ENCODE measurements at places on chromosomes 6 and 20.

DNA sequence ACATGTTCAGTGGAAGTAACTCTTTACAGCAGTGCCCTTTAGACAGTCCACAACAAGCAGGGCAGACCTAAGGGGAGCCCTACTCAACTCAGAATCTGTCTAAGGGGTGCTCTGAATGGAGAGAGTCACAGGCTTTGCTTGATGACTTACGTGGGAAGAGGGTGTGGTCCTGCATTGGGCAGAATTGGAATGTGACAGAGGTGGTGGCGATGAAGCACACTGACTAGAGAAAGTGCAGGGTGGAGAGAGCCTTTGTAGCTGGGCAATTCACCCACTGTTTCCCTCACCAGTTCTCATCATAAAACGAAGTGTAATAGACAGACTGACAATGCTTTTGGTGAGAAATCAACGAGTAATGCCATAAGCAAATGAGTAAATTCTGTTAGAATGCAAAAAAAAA is 11.2 kb downstream of the TP53INP2 start:
- DNase-seq = no peak

- no peak for DNase-seq
Observed at GRCh38 chr6:55260181-55260580, 67.1 kb upstream of the GFRAL start.

DNA sequence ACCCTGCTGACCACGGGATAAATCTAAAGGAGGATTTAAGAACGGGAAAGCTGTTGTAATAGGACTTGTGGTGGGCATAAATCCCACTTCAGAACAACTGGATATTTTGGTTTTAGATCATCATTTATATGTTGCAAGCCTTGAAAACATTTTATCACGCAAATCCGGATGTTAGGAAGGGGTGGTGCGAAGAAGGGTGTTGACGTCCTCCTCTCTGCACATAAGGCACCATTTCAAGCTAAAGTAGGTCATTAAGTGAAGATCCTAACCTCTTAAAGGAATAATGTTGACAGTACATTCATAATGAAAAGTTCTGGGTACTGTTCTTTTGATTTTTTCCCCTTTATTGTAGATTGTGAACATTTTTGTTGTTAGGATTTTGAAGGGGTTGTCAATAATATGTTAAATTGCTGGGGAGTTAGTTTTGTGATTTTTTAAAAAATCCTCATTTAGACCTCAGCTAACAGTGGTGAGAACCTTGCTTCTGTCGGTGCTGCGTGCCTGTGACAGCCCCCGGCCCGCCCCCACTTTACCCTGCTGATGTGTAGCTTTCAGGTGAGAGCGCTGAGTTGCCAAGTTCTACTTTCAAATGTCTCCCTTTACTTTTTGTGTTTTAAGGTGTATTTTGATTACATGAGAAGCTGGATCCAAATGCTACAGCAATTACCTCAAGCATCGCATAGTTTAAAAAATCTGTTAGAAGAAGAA is 88.8 kb downstream of the MAP3K4 start:
- DNase-seq = no peak

GRCh38 chr20:21101932-21102575 is 4.1 kb downstream of the LINC00237 start:
- DNase-seq = no peak

GRCh38 chr6:19599796-19600464 is 237.2 kb upstream of the ID4 start:
- no peak for DNase-seq

GRCh38 chr6:117396228-117396627 is 29.5 kb downstream of the ROS1 start:
- DNase-seq = no peak

DNA sequence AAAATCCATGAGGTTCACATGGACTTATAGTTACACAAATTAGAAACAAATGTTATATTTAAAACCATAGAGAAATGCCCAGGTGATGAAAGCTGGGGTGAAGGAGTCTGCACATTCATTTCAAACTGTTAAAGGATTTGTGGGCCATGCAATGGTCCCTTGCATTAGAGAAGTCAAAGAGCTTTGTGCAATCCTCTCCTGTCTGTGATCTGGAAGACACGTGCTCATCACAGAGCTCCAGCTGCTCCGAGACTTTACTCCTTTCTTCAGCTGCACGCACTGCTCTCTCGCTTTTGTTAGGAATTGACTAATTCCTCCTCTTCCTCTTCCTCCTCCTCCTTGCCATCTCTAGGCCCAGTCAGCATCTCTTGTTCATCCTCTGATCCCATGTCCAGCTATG is 4.1 kb upstream of the AIF1 start:
- no peak for DNase-seq

DNA sequence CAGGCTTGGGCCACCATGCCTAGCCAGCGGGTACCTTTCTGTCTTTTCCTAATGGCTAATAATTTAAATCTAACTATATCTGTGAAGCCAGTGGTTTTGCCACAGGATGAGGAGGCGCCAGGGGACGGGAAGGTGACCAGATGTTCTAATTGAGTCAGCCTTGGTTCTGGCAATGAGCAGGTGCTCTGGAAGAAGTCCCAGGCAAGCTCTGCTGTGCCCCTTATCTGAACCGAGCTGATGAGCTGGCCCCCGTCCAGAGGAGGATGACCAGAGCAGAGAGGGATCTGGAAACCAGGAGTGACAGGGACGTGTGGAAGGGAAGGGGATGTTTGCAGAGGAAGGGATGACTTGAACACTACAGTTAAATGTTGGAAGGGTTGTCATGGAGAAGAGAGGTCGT is 46.7 kb downstream of the SLC35D3 start:
- DNase-seq = no peak

- DNase-seq = no peak
Observed at GRCh38 chr6:126175251-126175650, 164.7 kb upstream of the CENPW start.

GRCh38 chr20:10115021-10115420 is 80.2 kb downstream of the ANKEF1 start:
- DNase-seq = no peak

- no peak for DNase-seq
Observed at GRCh38 chr20:45402946-45403345, 5.1 kb upstream of the DBNDD2 start.
